NCI-H226 (cell line): ENCODE measurements at places on chromosomes 7 and 10.

- DNase-seq: no peak
These were observed 401.7 kb downstream of the EXOC4 start for GRCh38 chr7:133654547-133654946.

DNA sequence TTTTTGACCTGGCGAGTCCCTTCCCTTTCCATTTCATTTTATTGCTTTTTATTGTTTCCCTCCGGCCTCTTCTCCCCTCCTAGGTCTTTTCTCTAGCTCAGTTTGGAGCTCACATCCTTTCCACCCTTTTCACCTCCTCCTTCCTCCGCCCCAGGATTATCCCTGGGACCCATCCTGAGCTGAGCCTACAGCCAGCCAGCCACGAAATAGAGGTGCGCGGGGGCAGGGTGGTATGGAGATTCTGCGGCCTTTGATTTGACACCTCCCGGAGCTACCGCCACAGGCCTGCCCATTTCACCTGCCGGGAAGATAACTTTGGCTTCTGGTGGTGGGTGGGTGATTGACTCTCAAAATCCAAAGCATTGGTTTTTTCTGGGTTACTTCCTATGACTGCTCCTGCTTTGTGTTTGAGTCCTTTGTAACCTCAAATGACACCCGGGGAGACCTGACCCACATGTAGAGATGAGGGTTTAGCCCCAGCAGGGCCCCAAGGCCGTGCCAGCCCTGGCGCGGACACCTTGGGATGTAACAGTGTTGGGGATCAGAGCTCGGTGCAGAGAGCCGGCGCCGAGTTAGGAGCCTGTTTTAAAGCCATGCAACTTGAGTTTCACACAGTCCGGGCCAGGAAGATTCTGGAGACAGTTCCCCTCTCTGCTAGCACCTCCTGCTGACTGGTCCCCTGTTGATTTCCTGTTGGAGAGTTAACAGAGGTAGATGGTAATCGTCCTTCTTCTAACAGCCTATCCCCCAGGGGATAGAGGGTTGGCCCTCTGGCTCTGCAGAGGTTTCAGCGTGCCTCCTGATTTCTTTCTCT, 1.5 kb downstream of the DUSP5 start:
- no peak for DNase-seq

DNA sequence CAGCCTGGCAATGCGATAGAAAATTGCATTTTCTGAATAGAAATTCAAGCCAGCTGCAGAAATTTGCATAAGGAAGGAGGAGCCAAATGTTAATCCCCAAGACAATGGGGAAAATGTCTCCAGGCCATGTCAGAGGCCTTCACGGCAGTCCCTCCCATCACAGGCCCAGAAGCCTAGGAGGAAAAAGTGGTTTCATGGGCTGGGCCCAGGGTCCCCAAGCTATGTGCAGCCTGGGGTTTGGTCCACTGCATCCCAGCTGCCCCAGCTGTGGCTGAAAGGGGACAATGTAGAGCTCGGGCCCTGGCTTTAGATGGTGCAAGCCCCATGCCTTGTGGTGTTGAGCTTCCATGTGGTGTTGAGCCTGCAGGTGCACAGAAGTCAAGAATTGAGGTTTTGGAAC, 10.0 kb upstream of the GARIN1A start:
- no peak for DNase-seq

GRCh38 chr7:113698556-113699220, 220.1 kb downstream of the PPP1R3A start:
- DNase-seq: no peak

- DNase-seq: no peak
These were observed 3.5 kb upstream of the SNX8 start for GRCh38 chr7:2317556-2318293.

- DNase-seq: no peak
These were observed 7.3 kb upstream of the MNX1 start for GRCh38 chr7:157017603-157018327.

DNA sequence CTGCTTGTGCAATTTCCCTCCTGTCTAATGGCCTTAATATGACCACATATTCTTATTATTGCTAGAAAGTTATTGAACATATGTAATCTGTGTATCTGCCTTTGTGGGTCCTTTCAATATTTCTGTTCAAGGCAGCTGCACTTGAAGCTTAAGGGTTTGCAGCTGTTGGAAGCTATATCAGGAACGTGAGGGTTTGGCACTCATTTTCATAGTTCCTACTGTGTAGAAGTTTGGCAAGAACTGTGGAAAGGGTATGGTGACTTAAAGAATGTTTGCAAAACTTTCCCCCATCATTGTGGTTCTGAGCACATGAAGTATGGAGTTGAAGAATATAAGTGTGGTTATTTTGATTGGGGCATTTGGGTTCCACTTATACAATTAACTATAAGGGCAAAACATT, 144.7 kb upstream of the SEMA3A start:
- DNase-seq: no peak

DNA sequence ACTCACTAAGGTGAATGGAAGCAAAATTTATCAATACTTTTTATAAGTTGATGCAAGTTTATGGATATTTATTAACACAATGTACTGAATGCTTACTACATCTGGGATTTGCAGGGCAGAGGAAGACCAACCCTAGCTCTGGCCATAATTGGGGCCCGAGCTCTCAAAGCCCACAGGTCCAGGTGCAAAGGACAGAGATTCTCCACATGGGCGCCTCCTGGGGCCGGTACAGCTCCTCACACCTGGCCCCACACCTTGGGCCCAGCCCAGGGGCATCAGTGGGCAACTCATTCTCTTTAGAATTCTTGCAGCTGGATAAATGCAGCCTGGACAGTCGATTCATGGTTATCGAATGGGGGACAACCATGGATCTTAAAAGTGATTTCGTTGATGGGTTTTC, 47.1 kb downstream of the CALML3 start:
- no peak for DNase-seq

DNA sequence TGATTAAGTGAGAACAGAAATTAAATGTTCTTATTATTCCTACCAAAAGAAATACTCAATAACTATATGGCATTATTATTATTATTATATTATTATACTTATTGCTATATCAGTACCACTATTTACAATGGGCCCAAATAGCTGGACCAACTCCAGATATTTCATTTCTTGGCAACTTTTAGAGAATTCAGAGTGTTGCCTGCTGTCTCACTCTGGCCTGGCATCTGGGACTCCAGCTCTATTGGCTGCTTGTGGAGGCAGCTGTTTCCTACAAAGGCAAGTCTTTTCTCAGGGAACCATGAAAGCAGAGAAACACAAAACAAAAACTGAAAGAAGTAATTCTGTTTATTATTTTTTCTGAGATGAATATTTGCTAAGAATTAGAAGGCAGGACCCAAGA, 105.1 kb upstream of the SORCS1 start:
- DNase-seq: no peak

DNA sequence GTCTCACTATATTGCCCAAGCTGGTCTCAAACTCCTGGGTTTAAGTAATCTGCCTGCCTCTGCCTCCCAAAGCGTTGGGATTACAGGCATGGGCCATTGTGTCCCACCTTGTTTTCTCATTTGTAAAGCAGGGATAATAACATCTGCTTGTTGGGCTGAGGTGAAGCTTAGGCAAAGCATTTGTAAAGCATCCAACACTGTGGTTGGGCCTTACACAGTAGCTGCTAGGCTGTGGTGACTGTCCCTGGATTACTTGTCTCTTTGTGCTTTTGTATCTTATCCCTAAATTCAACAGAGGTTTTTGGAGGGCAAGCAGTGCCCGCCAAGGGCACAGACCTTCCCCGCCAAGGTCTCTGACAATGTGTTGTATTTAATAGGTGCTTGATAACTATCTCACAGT, 14.3 kb downstream of the HKDC1 start:
- no peak for DNase-seq

GRCh38 chr7:137954614-137955013, 47.3 kb downstream of the CREB3L2 start:
- DNase-seq: no peak

DNA sequence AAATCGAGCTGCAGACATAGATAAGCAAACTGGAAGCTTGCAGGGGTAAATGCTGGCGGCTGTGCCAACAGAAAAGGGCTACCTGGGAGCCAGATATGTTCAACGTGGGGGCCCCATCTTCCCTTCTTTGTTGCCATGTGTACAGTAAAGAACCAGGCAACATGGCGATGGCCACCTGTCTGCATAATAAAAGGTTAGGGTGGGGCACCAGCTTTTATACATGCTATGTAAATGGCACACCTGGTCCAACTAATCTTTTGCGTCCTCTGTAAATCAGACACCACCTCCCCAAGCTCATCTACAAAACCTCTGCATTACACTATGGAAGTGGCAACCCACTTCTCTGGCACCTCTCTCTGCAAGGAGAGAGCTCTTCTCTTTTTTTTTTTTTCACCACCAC, 13.9 kb downstream of the BUD31 start:
- DNase-seq: no peak

DNA sequence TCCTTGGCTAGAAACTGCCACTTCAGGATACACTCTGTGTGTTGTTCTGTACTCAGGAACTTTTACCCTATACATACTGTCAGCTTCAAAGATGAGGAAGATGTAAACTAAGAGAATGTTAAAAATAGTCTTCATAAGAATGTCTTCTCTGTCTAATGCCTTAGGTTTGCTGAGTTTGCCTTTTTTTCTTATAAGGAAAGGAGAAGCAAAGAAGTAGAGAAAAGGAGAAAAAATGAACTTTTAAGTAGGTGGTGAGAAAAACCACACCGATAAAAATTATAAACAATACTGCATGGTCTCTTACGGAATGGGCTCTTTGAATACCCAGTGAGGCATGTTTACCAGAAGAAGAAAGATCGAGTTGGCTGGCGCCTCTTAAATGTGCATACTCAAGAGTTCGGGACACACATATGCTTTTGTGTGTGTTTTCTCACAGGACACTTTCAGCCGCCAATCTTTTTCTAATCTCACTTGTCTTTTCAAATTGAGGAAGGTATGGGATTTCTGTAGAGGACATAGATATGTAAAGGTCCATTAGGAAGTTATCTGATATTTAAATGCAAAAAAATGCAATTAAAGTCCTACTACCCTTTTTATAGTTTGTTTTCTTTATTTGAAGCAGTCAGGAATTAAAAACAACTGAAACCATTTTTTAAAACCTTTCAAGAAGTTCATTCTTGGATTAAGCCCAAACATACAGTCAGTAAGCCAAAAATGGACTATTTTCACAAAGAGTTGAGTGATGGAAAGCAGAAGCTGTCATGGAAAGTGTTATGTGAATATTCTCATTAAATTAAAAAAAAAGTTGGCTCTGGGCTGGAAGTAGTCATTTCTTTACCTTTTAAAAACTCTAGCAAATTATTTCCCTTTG, 100.6 kb upstream of the MDFIC start:
- no peak for DNase-seq

DNA sequence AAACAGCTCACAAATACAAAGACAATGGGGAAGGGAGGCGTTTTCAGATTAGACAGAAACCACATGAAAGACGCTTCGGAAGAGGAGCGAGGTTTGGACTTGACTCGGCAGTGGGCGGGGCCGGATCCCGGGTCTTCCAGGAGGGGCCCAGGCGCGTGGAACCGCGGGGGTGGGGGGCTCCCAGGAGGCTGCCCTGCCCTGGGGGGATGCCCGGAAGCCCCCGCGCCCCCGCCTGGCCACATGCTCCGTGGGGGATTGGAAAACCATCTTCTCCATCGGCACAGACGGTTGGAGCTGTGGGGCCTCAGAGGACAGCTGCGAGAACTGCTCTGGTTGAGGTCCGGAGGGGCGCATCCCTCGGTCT, 186.0 kb upstream of the SHH start:
- DNase-seq: no peak
